ENCODE measurements at places on chromosomes 6 and 20.

DNA sequence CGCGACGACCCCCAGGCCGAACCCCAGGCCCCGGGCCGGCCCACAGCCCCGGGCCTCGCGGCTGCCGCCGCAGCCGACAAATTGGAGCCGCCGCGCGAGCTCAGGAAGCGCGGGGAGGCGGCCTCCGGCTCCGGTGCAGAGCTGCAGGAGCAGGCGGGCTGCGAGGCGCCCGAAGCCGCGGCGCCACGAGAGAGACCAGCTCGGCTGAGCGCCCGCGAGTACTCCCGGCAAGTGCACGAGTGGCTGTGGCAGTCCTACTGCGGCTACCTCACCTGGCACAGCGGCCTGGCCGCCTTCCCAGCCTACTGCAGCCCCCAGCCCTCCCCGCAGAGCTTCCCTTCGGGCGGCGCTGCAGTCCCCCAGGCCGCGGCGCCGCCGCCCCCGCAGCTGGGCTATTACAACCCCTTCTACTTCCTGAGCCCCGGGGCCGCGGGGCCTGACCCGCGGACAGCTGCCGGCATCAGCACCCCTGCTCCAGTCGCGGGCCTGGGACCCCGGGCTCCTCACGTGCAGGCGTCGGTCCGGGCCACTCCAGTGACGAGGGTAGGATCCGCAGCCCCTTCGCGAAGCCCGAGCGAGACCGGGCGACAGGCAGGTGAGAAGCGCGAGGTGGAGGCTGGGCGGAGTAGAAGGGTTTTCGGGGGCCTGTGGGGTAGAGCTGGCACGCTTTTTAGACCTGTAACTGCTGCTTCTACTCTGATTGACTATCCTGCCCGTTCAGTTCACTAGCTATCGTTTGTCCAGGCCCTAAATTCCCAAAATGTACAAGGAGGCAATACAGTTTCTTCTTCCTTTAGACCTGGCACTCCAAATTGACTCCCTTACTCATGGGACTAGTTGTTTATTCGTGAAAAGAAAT lies 654 bp downstream of the FAM8A1 start:
- peak; percentile 58 for DNase-seq

DNA sequence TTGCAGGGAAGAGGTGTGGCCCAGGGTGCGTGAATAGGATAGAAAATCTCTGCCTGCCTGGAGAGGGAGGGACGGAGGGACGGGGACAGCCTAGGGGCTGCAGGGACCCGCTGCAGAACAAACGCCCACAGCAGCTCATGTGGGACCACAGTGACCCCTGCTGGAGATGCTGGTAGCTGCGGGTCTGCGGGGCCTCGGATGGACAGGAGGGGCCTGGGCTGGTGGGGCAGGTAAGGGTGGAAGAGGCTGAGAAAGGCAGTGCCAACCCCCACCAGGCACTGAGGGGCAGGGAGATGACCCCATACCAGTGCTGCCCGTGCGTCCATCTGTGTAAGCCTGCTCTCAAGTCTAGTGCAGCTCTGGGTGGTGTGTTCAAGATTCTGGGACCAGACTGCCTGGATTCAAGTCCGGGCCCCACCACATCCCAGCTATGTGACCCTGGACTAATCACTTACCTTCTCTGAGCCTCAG lies 39.4 kb downstream of the KIAA1755 start:
- peak; percentile 69 for DNase-seq

- no peak for DNase-seq
These were observed 2.6 kb downstream of the PRR18 start for GRCh38 chr6:166305562-166306117.

DNA sequence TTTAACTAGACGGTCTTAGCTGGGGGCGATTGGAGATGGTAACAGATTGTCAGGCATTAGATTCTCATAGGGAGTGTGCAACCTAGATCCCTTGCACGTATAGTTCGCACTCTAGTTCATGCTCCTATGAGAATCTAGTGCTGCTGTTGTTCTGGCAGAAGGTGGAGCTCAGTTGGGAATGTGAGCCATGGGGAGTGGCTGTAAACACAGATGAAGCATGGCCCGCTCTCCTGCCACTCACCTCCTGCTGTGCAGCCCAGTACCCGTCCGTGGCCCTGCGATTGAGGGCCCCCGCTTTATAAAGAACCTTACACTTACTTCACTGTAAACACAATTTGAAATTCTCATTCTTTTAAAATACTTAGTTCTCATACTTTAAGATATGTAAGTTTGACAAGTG lies 339.4 kb downstream of the CDH26 start:
- DNase-seq: no peak

- DNase-seq: peak; percentile 8
These were observed 546.6 kb downstream of the CD83 start for GRCh38 chr6:14664112-14664601.

DNA sequence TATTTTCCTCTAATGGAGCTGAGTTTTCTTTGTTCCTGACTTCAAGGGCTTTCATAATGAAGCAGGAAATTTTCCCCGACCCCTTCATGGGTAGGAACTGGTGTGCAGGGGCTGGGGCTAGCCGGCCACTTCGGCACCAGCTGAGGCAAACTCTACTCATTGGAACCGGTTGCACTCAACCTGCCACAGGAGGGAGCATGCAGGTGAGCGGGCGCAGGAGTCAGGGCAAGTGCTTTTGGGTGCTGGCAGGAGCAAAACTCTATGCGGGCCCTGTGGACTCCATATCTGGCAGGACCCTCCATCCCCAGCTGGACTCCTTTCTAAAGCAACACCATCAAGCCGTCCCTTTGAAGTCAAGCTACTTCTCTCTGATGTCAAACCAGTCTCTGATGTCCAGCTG lies 244.2 kb downstream of the EPM2A start:
- no peak for DNase-seq

DNA sequence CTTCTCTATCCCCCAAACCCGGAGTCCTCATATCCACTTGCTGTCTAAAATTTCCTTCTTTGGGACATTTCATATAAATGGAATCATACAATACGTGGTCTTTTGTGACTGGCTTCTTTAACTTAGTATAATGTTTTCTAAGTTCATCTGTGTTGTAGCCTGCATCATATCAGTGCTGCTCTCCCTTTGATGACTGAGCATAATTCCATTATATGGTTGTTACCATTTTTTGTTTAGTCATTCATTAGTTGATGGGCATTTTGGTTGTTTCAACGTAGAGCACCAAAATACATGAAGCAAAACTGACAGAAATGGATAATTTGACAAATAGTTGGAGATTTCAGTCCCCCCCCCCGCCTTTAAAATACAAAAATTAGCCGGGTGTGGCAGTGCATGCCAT lies 71.5 kb downstream of the ZFAND3 start:
- no peak for DNase-seq

- no peak for DNase-seq
These were observed 158.8 kb downstream of the JARID2 start for GRCh38 chr6:15404685-15404980.

- DNase-seq: no peak
These were observed 170.7 kb upstream of the KCNK16 start for GRCh38 chr6:39493174-39493573.

DNA sequence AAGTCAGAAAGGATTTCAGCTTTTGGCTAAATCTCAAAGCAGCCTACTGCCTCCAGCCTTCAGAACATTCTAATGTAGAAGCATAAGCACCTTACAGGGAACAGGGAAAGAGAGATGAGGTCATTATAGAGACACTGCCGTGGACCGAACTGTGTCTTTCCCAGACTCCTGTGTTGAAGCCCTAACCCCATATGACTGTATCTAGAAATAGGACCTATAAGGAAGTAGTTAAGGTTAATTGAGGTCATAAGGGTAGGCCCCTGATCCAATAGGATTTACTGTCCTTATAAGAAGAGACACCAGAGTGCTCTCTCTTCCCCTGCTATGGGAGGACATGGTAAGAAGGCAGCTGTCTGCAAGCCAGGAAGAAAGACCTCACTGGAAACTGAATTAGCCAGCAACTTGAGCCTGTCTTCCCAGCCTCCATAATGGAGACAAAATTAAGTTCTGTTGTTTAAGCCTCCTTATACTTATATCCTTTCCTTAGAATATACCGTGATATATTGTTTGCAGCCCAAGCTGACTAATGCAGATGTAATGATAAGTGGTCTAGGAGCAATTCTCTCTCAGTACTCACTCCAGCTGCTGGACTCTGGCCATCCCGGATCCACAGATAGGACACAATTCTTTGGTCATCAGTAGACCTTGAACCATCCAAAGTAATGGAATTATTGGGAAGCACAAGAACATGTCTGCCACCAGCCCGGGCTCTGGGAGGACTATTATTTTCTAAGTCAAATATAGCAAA lies 71.4 kb downstream of the ALDH5A1 start:
- no peak for DNase-seq

- DNase-seq: peak; percentile 7
These were observed 117.1 kb upstream of the EEF1E1 start for GRCh38 chr6:8219352-8219943.

DNA sequence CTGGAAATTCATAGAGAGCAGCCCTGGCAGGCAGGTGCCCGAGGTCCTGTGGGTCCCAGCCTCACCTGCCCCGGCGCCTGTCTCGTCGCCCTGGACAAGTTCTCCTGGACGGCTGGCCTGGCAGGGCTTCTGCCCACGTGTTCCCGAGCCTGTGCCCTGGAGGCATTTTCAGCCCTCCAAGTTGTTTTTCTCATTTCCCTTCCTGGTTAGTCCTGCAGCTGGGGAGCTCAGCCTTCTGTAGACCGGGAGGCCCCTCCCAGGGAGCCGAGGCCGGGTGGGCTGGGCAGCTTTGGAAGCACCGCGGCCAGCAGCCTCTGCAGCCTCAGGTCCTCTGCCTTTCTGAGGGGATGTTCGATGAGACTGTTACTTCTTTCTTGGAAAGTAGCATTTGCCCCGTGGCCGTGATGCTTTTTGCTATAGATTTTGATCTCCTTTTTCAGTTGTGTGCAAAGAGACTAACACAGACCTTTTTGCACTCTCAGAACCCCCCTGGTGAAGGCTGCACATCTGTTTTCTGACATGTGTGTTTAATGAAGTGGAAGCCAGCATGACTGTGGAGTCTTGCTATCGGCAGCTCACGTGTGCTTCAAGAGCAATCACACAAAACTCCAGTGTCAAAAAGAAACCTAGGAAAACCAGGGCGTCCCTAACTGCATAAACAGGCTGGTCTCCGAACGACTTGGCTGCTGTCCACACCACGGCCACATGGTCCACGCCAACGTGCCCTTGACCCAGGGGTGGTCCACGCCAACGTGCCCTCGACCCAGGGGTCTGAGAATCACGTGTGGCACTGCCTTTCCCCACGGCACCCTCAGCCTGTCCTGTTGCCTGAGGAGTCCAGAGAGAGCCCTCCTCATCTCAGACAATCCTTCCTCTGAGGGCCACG lies 207.5 kb downstream of the SMOC2 start:
- no peak for DNase-seq

GRCh38 chr6:32858194-32858593 lies 4.2 kb downstream of the PSMB9 start:
- DNase-seq: no peak

- no peak for DNase-seq
These were observed 9.8 kb downstream of the SNPH start for GRCh38 chr20:1275919-1276318.

- DNase-seq: no peak
These were observed 9.0 kb upstream of the SLA2 start for GRCh38 chr20:36655004-36655403.

GRCh38 chr6:53461696-53462095 lies 83.2 kb downstream of the GCLC start:
- DNase-seq: no peak

DNA sequence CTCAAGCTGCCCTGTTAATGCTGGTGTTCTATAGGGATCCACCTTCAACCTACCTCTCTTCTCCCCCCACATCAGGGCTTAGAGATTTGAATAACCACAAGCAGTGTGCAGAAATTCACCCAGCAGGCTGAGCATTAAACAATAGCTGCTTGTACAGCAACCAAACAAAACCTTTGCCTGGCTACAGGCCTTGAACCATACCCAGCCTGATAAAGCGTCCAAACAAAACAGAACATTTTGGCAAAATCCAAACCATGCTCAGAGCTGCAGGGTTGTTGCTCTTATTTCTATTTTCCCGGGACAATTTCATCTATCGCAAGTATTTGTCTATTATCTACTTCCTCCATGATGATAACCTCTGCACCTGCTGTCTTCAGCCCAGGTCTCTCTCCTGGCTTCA lies 142.3 kb downstream of the UNC5CL start:
- DNase-seq: no peak

- no peak for DNase-seq
These were observed 634 bp downstream of the HSF2 start for GRCh38 chr6:122400121-122400450.

DNA sequence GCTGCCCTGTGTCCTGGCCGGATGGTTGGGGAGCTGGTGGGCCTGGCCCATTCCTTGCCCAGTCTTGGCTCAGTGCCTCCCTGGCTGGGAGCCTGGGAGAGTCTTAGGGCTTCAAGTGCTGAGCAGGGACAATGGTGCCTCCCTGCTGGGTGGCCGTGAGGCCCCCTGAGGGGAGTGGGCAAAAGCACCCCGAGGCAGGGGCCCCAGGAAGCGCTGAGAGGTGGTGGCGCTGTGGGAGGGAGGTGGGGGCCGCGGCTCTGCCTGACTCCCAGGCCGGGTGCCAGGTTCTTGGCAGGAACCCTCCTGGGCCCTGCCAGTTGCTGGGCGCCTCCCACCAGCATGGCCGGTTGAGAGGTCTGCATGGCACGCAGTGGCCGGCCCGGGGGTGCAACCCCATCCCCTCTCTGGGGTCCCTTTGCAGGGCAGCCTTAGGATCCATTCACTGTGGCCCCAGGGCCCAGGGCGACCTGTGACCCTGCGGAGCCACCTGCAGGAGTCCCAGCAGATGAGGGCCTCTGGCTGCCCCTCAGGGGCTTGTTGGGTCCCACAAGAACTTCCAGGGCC lies 9.2 kb upstream of the RPS21 start:
- no peak for DNase-seq

GRCh38 chr20:31476643-31477215 lies 1.6 kb downstream of the REM1 start:
- DNase-seq: no peak

DNA sequence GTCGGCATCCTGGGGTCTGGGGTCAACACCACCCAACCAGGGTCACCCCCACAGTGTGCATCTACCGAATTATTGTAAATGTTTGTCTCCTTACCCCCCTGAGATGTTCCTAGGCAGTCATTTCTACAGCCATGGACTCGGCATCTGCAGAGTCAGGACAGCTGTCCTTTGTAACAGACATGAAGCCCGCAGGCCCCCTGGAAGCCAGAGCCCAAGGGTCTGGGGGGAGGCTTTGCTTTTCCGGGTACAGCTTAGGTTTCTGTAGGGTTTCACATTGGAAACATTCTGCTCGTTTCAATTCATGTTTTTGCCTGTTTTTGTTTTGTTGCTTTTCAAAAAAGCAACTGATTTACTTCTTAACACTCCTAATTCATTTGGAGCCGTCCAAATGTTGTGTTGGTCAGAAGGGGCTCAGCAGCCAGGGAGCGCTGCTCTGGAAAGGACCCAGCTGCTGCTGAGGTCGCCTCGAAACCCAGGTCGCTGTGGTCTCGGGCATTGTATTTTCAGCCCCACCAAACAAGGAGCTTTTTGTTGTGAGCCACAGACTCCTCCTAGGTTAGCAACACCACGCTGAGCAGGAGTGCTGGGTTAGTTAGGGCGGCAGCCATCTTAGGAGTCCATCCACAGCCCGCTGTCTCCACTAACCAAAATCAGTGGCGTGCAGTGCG lies 160.4 kb downstream of the TMEM242 start:
- DNase-seq: no peak

- DNase-seq: no peak
These were observed 31.4 kb downstream of the PTPN1 start for GRCh38 chr20:50541606-50542041.

All from stimulated activated naive CD8-positive, alpha-beta T cell treated with anti-CD3 and anti-CD28 coated beads, Interleukin-15, amount 100 ng/mL, for 72 hours (primary cell).